ENCODE measurements at places on chromosomes 6 and 20.

DNA sequence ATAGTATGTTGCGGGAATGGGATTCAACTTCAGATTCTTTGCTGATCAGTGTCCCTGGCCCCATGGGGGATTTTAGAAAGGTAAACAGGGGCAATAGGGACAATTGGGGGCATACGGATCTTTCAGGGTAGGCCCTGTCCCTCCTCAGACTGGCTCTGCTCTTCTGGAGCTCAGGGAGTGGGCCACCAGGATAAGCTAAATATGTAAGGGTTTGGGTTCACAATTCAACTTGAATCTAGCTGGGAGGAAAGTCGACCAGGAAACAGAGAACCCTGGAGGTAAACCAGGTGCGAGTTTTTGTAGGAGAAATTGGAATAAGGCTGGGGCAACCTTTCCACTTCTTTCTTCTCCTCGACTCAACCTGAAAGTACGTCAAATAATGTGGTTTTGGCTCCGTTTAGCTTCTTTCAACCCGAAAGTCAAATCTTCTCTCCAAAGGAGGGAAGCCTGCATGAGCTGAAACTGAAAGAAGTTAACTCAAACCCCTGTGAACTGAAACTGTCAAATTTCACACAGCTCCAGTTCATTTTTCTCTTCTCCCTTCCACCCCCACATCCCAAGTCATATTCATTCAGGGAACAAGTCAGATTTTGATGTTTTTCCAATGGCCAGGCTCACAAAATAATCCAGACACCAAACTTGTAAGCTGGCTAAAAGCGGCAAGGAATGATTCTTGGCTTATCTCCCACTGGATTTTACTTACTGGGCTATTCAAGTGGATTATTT lies 278.2 kb downstream of the CLIC5 start:
- H3K27ac ChIP-seq = peak overlapping the region; percentile 83
- peak overlapping the region; percentile 69 for H3K4me3 ChIP-seq
- H3K27me3 ChIP-seq = no peaks in the 10 kb centered on the region

DNA sequence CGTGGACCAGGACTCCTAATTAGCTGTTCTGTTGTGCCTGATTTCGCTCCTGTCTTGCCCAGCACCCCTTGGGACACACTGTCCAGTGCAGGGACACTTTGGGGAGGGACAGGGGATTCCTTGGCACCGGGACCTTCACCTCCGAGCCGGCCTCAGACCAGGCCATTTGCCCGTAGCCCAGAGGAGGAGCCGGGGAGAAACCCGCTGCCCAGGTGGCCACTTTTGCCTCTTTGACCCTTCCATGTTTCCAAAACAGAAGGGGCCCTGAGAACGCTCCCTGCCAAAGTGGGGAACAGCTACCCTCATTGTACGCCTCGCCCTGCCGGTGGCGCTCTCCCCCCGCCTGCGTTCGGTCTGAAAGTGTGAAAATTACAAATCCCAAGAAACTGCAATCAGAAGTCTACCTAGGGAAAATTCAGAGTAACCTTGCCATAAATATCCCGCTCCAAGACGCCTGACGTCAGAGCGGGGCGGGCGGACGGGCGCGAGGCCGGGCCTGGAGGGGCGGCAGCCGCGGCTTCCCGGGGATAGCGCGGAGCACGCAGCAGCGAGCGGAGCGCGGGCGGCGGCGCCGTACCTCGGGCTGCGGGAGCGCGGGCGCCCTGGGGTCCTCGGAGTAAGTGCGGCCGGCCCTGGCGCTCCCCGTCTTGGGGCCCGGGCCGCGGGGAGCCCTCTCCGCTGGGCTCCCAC lies at the start of gene DAAM2:
TSS of gene DAAM2 (plus strand) at position 527 of the 690 bp plus-strand sequence. CDS start 63,927 bp downstream, outside the sequence.
- DNase-seq = no peak
- H3K4me1 ChIP-seq = peaks cover 1% of the 10 kb centered on the region
- no peaks in the 10 kb centered on the region for H3K36me3 ChIP-seq
- no peak within 1 kb of the TSS for H3K4me3 ChIP-seq
- H3K27ac ChIP-seq = no peak within 1 kb of the TSS
- peaks cover 43% of the 10 kb centered on the region for H3K27me3 ChIP-seq

DNA sequence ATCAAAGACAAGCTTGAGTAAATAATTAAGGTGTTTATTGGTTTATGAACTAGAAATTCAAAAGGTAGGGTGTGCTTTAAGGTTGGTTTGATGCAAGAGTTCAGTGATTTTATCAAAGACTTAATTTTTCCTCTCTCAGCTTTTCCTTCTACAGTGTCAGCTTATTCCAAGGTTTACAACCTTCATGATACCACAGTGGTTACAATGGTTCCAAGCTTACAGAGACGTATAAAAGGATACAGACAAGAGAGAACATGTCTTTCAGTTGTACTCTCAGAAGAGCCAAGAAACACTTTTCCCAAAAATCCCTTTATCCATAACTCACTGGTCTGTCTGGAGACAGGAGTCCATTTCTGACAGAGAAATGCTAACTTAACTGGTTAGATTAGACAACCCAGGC lies 93.5 kb upstream of the LOC128125822 start:
- peaks cover 30% of the 10 kb centered on the region for H3K27me3 ChIP-seq
- peaks cover 4% of the 10 kb centered on the region for H3K4me1 ChIP-seq

- H3K36me3 ChIP-seq = no peaks in the 10 kb centered on the region
- no peak overlapping the region for H3K4me3 ChIP-seq
- H3K27ac ChIP-seq = no peak overlapping the region
- no peaks in the 10 kb centered on the region for H3K4me1 ChIP-seq
Observed at GRCh38 chr6:147434516-147434915, 74.0 kb upstream of the SAMD5 start.

DNA sequence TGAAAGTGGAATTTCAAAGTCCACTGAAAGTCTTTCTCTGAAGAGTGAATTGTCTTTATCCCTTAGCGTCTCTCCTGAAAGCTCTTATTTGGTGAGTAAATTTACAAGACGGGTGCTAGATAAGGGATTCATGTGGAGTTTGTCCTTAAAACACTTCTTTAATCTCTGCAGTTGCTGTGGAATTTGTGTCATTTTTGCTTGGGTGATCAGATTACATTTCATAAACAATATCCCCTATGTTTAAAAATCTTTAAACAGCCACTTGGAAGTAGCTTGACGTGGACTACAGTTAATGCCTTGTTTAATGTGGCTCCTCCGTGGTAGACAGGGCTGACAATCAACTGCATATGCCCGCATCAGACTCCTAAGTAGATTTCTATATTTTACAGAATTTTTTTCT lies 175.4 kb upstream of the ZNF217 start:
- no peak overlapping the region for H3K27ac ChIP-seq
- H3K4me1 ChIP-seq = peaks cover 17% of the 10 kb centered on the region
- no peak overlapping the region for H3K4me3 ChIP-seq
- no peaks in the 10 kb centered on the region for H3K36me3 ChIP-seq
- H3K27me3 ChIP-seq = no peaks in the 10 kb centered on the region
- DNase-seq = no peak

DNA sequence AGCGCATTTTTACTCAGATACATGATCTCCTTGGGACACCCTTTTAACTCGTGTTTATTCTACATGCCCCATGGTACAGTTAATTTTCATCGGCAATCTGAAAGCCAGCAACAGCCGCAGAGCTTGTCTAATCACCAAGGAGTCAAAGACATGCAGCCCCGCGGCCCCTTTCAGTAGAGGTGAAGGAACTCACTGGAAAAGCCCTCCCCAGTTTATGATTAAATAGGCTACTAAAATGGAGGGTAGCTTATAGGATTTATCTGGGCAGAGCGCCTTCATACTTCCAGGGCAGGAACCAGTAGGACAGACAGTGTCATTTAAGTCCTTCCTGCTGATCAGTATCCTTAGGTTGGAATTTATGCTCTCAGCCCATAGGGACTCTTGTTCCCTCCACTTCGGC lies 83.5 kb downstream of the DHX35 start:
- H3K4me1 ChIP-seq = peaks cover 6% of the 10 kb centered on the region
- H3K36me3 ChIP-seq = no peaks in the 10 kb centered on the region
- no peak overlapping the region for H3K4me3 ChIP-seq
- no peak overlapping the region for H3K27ac ChIP-seq

DNA sequence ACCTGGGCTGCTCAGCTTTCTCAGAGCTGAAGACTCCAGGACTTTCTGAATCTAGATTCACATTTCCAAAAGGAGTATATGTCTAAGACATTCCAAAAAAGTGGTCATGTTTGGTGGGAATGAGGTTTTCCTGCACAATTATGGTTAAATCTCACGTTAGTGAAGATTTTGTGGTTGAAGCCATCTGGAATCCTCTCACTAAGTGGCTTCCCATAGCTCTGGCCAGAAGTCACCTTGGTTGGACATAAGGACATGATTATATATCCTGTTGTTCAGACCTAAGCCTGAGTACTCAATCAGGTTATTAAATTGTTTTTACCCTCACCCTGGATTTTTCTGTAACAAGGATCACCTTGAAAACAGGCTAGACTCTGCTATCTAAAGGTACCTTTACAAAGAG lies 176.1 kb upstream of the PLN start:
- no peak overlapping the region for H3K4me3 ChIP-seq
- no peaks in the 10 kb centered on the region for H3K27me3 ChIP-seq
- H3K27ac ChIP-seq = no peak overlapping the region

- H3K4me1 ChIP-seq = peaks cover 3% of the 10 kb centered on the region
- no peaks in the 10 kb centered on the region for H3K27me3 ChIP-seq
- H3K4me3 ChIP-seq = no peak overlapping the region
Observed at GRCh38 chr6:168218785-168219566, 100.6 kb downstream of the DACT2 start.

DNA sequence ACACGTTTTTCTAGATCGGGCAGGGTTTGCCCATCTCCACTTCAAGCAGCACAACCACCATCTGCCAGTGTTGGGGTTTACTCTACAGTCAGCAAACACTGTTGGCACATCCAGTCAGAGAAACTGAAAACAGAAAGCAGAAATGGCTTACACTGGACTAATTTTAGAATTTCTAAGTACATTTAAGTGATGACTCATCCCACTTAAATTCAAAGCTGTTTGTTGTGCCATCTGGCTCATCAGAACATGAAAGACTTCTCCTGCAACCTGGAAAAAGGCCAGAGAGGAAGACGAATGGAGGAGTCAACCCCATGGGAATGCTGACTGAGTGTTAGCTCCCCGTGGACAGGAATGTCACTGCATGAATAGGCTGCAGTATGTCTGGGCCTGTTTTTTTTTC lies 21.8 kb downstream of the FAM209B start:
- no peak overlapping the region for H3K4me3 ChIP-seq
- H3K27me3 ChIP-seq = no peaks in the 10 kb centered on the region
- DNase-seq = peak; percentile 5
- H3K27ac ChIP-seq = no peak overlapping the region

DNA sequence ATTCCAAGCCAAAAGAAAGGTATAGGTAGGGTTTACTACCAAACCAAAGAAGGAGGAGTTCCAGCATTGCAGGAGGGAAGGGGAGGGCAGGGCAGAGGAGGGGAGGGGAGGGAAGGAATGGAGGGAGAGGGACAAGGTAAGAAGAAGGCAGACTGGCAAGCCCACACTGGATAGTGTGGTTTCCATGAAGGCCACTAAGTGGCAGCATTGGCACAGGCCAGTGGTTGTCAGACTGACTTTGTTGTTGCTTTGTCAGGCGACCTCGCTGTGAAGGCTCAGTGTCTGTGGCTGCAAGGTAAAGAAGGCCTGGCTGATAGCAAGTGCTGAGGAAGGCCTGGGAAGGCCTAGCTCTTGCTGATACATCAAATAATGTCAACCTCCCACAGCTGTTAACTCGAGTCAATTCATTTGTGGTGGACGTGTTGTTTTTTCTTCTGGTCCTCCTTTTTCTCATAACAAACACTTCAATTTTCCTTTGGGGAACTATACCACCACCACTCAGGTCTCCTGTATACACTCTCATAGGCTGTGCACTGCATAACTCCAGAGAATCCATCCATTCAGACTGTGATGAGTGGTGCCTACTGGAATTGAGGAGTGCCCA lies 7.7 kb upstream of the ZNF334 start:
- DNase-seq = peak; percentile 31
- H3K4me3 ChIP-seq = no peak overlapping the region
- no peak overlapping the region for H3K27ac ChIP-seq

- no peak for DNase-seq
- H3K36me3 ChIP-seq = peaks cover 11% of the 10 kb centered on the region
- peak overlapping the region; percentile 76 for H3K4me3 ChIP-seq
Observed at GRCh38 chr6:106162921-106163320, 76.8 kb downstream of the PRDM1 start.

DNA sequence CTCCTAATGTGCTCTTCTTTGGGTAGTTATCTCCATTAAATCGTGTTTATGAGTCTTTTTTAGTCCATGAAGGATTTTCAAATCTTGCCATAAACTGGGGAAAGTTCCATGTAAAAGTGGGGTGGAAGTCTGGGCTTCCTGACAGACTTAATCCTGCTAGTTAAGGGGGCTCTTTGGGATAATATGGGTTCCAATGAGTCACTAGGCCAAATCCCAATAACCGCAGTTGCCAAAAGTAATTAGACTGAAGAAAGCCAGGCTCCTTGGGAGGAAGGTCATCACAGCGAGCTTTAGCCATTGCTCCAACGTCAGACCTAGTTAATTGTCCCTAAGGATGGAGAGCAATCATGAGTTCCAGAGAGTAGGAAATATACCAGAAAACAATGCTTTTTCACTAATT lies 10.8 kb downstream of the RSPO3 start:
- DNase-seq = no peak
- no peak overlapping the region for H3K4me3 ChIP-seq
- no peak overlapping the region for H3K27ac ChIP-seq
- H3K36me3 ChIP-seq = no peaks in the 10 kb centered on the region

- H3K27ac ChIP-seq = no peak overlapping the region
- peaks cover 21% of the 10 kb centered on the region for H3K4me1 ChIP-seq
- H3K36me3 ChIP-seq = no peaks in the 10 kb centered on the region
- DNase-seq = no peak
- no peaks in the 10 kb centered on the region for H3K27me3 ChIP-seq
- no peak overlapping the region for H3K4me3 ChIP-seq
Observed at GRCh38 chr6:13769034-13769654, 45.2 kb downstream of the MCUR1 start.

DNA sequence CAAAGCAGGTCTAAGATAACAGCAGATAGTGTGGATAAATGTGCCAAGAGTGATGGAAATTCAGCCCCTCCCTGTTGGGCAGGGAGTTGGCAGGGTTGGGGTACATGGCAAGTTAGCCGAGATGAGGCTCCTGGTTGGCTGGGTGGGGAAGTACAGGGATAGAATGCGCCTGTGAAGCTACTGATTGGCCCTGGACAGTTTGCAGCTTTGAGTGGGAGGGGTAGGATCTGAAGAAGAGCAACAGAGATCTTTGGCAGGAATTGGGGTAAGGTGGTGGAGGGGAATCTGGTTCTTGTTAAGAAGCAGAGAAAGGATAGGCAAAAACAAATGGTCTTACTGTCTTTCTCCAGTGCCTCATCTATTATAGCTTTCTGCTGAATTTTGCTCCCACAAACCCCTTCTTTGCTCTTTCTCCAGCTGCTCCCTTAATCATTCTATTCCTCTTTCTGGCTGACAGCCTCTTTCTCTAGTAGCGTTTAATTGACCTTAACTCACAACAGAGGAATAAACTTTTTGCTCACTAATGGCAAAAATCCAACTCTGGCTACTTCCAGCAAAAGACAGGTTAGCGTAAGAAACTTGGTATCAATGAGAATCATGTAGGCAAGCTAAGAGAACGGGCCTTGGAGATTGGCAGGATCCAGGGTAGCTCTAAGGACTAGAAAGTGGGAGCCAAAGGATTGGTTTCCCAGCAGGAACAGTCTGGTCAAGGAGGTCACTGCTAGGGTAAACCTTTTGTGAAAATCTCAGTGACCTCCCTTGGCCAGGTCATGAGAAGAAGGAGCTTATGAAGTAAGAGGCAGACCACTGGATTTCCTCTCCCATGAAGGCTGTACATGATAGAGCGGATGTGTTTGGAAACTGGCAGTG lies 86.3 kb upstream of the CARMIL1 start:
- H3K27ac ChIP-seq = no peak overlapping the region
- H3K27me3 ChIP-seq = peaks cover 31% of the 10 kb centered on the region
- H3K4me1 ChIP-seq = no peaks in the 10 kb centered on the region
- DNase-seq = no peak
- H3K4me3 ChIP-seq = no peak overlapping the region
- H3K36me3 ChIP-seq = no peaks in the 10 kb centered on the region

- no peak overlapping the region for H3K4me3 ChIP-seq
- peaks cover 46% of the 10 kb centered on the region for H3K36me3 ChIP-seq
- peaks cover 24% of the 10 kb centered on the region for H3K4me1 ChIP-seq
- H3K27ac ChIP-seq = no peak overlapping the region
- no peaks in the 10 kb centered on the region for H3K27me3 ChIP-seq
Observed at GRCh38 chr20:4805663-4806449, 84.1 kb downstream of the PRND start.

Data from T-helper 2 cell treated with Interferon-gamma antibody and Interleukin-4, amounts not matched to agents 5 μg/mL and 100 μg/mL, for 36 hours (primary cell).